H1 (cell line): ENCODE measurements at places on chromosomes 6 and 20.

- H3K27ac ChIP-seq: no peak overlapping the region
- no peak overlapping the region for H3K4me3 ChIP-seq
- no peak for DNase-seq
- H3K27me3 ChIP-seq: no peaks in the 10 kb centered on the region
- no peaks in the 10 kb centered on the region for H3K36me3 ChIP-seq
Measured at GRCh38 chr6:15443119-15443830, 197.4 kb downstream of the JARID2 start.

- no peak overlapping the region for H3K4me3 ChIP-seq
- H3K36me3 ChIP-seq: no peaks in the 10 kb centered on the region
- no peak overlapping the region for H3K27ac ChIP-seq
- no peaks in the 10 kb centered on the region for H3K4me1 ChIP-seq
- no peak for DNase-seq
Measured at GRCh38 chr6:74369556-74369993, 673.6 kb downstream of the CD109 start.

DNA sequence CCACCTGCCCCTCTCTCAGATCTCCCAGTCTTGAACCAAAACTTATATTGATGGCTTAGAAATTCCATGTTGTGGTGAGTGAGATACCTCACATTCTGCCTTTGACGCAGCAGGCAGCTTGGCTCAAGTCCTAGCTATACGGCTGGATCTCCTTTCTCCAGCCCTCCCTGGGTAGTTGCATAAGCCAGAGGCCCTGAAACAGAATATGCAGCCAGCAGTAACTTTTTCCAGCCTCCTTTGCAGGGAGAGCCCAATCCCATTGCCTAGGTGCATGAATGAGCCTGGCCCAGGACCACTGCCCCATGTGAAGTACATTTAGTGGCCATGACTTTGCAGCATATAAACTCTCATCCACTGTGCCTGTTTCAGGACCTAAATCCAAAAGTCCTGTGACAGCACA lies 202.2 kb upstream of the CDYL start:
- DNase-seq: no peak
- H3K4me3 ChIP-seq: no peak overlapping the region
- H3K27ac ChIP-seq: no peak overlapping the region
- no peaks in the 10 kb centered on the region for H3K27me3 ChIP-seq

- no peak overlapping the region for H3K27ac ChIP-seq
- H3K4me1 ChIP-seq: peaks cover 5% of the 10 kb centered on the region; the same call in 1 of the 2 replicates
- H3K36me3 ChIP-seq: no peaks in the 10 kb centered on the region
- H3K27me3 ChIP-seq: no peaks in the 10 kb centered on the region
Measured at GRCh38 chr6:135141728-135142127, 39.4 kb upstream of the MYB start.

DNA sequence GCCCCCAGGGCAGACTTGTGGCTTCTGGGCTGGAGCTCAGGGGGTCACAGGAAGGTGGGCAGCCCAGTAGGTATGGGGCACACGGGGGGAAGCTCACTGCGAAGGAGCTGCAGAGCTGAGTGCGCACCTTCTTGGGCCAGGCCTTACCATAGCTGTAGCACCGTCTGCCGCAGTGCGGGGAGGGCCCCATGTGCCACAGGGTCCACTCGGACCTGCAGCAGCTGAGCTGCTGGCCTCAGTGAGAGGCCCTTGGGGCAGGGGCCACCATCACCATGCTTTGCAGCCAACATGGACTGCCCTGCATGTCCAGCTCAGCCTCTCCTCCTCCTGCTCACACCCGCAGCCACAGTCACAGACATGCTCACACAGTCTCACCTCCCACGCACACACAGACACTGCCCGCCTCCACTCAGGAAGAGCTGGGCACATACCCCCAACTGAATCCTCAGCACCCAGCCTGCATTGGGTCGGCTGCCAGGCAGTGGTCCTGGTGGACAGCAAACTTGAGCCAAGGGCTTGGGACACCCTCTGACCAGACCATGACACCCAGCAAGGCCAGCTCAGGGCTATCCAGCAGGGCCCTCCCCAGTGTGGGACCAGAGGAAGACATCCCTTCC lies 35.3 kb downstream of the YTHDF1 start:
- no peak overlapping the region for H3K27ac ChIP-seq
- H3K4me1 ChIP-seq: peaks cover 22% of the 10 kb centered on the region; the same call in 1 of the 2 replicates
- H3K27me3 ChIP-seq: peaks cover 27% of the 10 kb centered on the region
- DNase-seq: no peak
- H3K36me3 ChIP-seq: no peaks in the 10 kb centered on the region
- no peak overlapping the region for H3K4me3 ChIP-seq

DNA sequence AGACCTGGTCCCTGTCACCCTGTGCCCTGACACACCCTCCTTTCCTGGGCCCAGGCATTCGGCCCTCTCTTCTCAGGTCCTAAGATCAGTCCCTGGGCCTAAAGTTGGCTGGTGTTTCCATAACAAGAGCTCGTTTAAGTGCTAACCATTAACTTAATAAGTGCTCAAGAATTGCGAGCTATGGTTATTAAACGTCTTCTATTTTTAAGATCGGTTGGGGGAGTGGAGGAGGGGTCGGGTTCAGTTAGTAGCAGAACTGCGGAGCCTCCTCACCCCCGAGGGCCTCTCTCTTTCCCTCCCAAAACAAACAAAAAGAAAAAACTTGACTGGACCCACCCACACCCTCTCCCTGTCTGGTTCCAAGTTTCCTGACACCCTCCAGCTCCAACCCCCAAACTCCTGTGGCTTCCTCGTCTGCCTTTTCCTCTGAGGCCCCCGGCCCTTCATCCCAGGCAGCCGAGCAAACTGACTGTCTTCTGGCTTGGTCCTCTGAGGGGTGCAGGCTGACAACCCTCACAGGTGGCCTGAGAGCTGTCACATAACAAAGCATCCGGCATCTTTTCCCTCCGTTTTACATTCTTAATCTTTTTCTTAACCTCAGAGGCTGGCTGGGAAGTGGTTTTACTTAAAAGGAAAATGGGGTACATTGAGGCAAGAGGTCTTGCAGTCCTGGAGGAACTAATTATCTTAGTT lies 2.0 kb downstream of the STK35 start:
- H3K27me3 ChIP-seq: no peaks in the 10 kb centered on the region
- peaks cover 6% of the 10 kb centered on the region; the same call in 1 of the 2 replicates for H3K36me3 ChIP-seq
- peak overlapping the region; percentile 88 for H3K4me3 ChIP-seq
- no peak for DNase-seq

- H3K4me3 ChIP-seq: no peak overlapping the region
- H3K27me3 ChIP-seq: no peaks in the 10 kb centered on the region
- H3K27ac ChIP-seq: no peak overlapping the region
- no peak for DNase-seq
Measured at GRCh38 chr20:19408971-19409370, 196.5 kb downstream of the SLC24A3 start.

DNA sequence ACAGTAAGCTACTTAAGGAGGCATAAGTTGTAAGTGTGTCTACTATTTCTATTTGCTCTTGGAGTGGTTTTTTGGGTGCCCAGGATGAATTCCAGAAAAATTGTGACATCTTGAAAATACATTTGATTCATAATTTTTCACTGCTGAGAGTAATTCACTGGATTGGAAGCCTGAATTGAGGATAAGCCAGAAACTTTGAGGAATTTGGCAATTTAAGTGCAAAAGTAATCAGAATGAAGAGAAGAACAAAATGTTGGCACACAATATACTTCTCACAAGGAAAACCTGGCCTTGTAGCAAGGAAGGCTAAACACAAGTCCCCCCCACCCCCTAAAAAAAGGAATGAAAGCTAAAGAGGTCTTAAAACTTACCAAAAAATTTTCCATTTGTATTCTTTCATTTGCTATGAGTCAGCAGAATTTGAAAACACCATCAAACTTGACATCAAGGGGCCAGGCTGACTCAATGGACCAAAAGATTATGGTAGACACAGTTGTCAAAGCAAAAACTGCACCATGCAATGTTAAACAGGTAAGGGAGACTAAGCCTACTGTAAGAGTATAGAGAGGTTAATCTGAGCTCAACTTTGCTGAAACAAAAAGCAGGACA lies 840.0 kb downstream of the FRK start:
- no peak overlapping the region for H3K27ac ChIP-seq
- H3K4me3 ChIP-seq: no peak overlapping the region
- no peak for DNase-seq
- H3K4me1 ChIP-seq: no peaks in the 10 kb centered on the region

DNA sequence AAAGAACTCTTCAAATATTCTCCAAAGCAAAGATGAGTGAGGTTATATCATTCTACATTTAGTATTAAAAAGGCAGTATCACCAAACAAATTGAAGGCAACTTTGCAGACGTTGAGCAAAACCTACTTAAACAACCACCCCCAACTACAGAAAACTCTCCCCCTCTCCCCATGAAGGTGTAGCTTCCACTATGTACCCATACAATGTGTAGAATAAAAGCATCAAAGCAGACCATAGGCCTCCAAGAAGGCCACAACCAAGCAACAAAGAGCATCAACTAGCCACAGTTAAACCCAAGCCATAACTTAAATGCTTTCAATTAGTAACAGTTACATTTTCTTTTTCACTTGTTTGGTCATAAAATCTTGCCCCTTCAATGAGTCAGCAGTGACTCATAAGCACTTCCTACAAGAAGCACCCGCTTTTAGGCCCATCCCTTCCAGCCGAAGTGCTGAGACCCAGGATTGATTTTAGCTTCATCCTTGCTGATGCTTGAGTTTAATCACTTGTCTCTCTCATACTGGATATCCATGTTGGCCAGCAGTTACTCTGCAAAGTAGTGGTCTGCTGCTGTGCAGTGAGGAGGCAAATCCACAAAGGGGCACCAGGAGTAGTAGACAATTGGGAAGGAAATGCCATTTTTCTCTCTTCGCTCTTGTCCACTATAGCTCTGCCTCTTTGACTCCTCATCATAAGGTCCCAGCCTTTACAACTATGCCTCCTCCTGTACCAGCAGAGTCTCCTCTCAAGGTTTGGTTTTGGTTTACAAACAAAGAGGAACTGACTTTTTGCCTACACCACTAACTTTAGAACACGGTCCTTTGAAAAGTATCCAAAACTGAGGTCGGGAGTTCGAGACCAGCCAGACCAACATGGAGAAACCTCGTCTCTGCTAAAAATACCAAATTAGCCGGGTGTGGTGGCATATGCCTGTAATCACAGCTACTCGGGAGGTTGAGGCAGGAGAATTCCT lies 8.4 kb upstream of the NUP153 start:
- no peak overlapping the region for H3K27ac ChIP-seq
- no peaks in the 10 kb centered on the region for H3K27me3 ChIP-seq
- no peak overlapping the region for H3K4me3 ChIP-seq

DNA sequence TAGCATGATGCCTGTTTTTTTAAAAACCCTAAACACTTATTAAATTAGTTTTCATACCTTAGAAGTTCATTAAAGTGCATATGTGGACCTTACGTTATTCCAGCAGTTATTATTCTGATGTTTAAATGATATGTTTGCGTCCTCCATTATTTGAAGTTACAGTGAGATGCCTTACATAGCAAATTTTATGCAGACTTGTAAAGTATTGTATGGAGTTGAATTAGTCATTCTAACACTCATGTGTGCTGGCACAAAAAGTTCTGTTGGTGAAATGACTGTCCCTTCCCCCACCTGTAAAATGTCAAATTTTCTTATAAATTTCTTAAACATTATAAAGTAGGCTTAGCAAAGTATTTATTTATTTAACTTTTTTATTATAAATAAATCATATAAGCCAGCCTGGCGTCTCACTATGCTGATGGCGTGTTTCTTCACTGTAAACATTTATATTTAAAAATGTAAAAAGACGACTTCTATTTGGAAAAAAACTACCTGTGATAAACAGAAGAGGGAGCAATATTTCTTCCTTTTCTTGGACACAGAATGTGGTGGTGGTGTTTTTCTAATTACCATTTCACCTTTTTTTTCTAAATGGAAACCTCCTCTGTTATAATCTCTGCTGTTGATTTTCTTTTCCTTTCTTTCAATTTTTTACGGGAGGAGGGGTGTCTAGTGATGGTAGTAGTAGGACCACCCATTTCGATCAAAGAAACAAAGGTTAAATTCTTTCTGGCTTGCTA lies 155.4 kb downstream of the RFPL4B start:
- H3K4me3 ChIP-seq: no peak overlapping the region
- H3K4me1 ChIP-seq: peaks cover 8% of the 10 kb centered on the region
- H3K36me3 ChIP-seq: no peaks in the 10 kb centered on the region

- H3K4me1 ChIP-seq: no peaks in the 10 kb centered on the region
- H3K27ac ChIP-seq: no peak overlapping the region
- H3K36me3 ChIP-seq: no peaks in the 10 kb centered on the region
- DNase-seq: no peak
Measured at GRCh38 chr6:162618448-162619002, 109.0 kb downstream of the PRKN start.

GRCh38 chr6:8958894-8959511 lies 523.7 kb upstream of the SLC35B3 start:
- no peak overlapping the region for H3K27ac ChIP-seq
- H3K36me3 ChIP-seq: no peaks in the 10 kb centered on the region
- no peaks in the 10 kb centered on the region for H3K27me3 ChIP-seq
- H3K4me3 ChIP-seq: no peak overlapping the region
- no peaks in the 10 kb centered on the region for H3K4me1 ChIP-seq
- no peak for DNase-seq

GRCh38 chr20:38222231-38222922 lies 38.2 kb downstream of the KIAA1755 start:
- H3K4me3 ChIP-seq: no peak overlapping the region
- no peak overlapping the region for H3K27ac ChIP-seq
- no peaks in the 10 kb centered on the region for H3K36me3 ChIP-seq

DNA sequence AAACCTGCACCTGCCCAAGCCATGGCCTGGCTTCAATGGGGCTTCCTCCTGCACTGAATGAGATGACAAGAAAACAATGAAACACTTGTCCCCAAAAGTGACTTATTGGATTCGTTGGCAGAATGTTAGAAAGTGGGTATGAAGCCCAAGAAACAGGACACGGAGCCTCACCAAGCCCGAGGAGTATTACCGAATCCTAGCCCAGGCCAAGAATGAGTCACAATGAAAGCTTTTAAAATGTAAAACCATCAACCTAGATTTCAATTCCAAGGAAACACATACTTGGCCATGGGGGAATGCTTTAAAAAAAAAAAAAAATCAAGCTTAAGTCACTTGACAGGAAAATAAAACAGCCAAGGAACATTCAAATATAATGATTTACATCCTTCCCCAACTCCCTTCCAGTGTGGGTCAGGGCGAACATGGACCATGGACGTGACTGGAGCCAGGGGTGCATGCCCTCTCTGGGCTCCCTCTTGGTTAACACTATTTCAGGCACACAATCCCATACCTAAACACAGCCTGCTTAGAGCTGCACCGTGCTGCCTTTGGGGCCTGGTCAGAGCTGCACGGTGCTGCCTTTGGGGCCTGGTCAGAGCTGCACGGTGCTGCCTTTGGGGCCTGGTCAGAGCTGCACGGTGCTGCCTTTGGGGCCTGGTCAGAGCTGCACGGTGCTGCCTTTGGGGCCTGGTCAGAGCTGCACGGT lies 3.1 kb upstream of the STX16 start:
- H3K27me3 ChIP-seq: no peaks in the 10 kb centered on the region
- H3K27ac ChIP-seq: no peak overlapping the region
- H3K4me1 ChIP-seq: peaks cover 3% of the 10 kb centered on the region
- DNase-seq: no peak
- H3K4me3 ChIP-seq: no peak overlapping the region
